ENCODE measurements at places on chromosomes 13 and 19. TPM values are rescaled to one million over a fixed set of nuclear protein-coding genes. Genes with fewer than 3 reads are reported as not detected.
A peak's percentile ranks its signal among the peaks of the same experiment; 100 is the strongest.

The ZNF430 gene
- 8.2 TPM for total RNA-seq

DNA sequence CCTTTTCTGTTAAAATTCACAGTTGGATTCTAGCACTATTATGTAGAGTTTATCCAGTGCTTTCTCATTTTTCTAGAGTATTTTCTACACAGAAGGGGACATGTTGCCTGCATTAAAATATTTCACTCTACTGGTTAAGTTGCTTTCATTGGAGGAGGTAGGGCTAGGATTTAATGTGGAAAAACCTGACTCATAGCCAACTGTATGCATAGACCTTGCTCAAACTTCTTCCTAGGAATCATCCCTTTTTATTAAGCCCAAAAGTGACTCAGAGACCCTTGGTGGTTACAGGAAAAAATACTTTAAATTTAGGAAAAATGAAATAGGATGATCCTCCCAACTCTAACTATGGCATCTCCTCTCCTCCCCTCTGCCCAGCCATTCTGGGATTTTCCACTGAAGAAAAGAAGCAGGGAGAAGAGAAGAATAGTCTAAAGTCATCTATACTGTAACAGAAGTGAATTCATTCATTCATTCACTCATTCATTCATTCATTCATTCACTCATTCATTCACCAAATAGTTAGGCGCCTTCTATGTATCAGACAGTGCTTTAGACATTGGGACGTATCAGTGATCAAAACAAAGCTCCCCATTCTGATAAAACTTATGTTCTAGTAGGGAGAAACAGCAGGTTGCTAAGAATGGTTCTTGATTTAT is 109.0 kb upstream of the HTR2A start:
- H3K27ac ChIP-seq, result no peak overlapping the region
- H3K4me3 ChIP-seq, result no peak overlapping the region
- H3K4me1 ChIP-seq, result no peaks in the 10 kb centered on the region
- no peak for DNase-seq
- H3K27me3 ChIP-seq, result no peaks in the 10 kb centered on the region

DNA sequence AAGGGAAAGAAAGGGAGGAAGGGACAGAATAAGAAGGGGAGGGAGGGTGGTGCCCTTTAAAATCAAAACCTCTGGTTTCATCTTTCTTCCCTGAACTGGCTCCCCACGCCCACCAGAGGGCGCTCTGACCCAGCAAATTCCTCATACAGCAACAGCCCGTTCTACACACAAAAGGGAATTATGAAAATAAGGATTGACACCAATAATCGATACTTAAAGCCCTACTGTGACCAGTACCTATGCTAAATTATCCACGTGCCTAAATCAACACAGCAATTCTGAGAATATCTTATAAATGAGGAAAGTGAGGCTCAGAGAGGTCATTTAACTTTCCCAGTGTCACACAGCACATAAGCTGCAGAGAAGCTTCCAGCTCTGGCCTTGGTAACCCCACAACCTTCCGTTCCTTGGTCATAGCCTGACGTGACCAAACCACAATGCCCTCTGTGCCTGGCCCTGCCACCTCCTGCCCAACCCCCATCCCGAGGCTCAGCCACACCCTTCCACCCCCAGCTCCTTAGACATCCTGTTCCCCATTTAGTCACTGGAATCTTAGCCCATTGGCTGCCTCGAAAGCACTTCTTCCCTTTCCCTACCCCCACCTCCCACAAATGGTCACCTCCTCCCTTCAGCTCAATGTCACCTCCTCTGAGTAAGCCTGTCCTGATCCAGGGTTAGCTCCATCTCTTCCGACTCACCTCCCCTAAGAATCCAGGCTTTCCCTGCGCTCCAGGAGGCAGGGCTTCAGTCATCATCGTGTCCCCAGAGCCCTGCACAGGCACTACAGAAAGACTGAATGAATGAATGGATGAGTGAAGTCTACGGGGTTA is 34.2 kb upstream of the PNMA8B start:
- no peak overlapping the region for H3K27ac ChIP-seq
- peak; percentile 74 for DNase-seq
- no peaks in the 10 kb centered on the region for H3K27me3 ChIP-seq
- no peaks in the 10 kb centered on the region for H3K36me3 ChIP-seq
- no peak overlapping the region for H3K4me3 ChIP-seq
- H3K4me1 ChIP-seq, result peaks cover 2% of the 10 kb centered on the region

DNA sequence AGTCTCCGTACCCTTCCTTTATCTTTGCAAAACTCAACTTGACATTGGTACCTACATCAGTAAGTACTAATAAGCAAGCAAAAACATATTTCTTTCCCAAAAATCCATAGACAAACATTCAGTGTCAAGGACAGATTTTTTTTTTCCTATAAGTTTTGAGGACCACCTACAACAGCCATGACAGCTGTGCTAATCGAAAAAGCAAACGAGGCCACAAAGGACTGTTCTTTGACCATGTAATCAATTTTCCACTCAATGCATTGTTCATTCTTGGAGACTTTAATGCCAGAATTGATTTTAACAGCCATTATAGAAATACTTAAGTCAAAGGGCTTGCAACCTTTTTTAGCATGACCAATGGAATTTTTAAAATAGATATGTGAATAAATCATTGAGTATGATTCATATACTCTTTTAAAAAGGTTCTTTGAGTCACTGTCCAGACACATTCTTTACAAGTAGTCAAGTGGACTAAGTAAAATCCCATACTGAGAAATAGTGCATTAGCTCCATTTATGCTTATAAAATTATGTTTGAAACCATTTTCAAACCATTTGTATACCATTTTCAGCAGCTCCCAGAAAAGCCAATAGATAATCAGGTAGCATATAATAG is 323.9 kb downstream of the MZT1 start:
- H3K4me3 ChIP-seq, result no peak overlapping the region
- no peaks in the 10 kb centered on the region for H3K27me3 ChIP-seq
- H3K4me1 ChIP-seq, result no peaks in the 10 kb centered on the region
- H3K36me3 ChIP-seq, result no peaks in the 10 kb centered on the region

The PRMT1 gene
- 228 TPM for total RNA-seq

DNA sequence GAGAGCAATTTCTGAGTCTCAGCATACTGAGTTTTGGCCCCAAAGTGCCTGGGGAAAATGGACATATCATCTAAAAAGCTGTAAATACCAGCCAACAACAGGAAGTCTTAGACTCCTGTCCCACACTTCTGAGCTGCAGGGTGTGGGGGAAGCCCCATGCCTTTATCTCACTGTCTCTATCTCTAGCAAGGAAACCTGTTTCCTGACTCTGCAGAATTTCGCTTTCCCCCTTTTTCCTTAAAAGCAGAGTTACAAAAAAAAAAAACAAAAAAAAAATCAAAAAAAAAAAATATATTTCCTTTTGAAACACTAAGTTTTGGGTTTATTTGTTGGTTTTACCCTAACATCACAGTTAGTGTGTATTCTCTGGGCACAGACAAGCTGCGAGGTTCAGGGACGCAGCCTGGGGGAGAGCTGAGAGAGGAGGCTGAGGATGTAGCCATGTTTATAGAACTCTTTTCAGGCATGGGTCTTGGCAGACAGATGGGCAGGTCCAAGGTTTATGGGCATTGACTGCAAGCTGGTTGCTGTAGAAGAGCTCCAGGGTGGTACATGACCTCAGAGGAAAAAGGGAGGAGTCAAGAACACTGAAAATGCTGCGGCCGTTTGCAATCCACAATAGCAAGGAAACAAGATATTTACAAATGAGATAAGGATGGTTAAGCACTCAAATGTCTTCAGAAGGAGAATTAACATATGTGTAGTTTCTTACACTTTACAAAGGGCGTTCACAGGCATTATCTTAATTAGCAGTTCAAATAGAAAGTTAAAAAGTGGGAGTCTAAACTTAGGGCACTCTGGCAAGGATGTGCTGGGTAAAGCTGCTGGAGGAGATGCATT is 4.9 kb downstream of the MBNL2 start:
- no peak for DNase-seq
- H3K27me3 ChIP-seq, result no peaks in the 10 kb centered on the region
- peaks cover 7% of the 10 kb centered on the region for H3K36me3 ChIP-seq
- H3K4me3 ChIP-seq, result no peak overlapping the region
- peaks cover 21% of the 10 kb centered on the region for H3K4me1 ChIP-seq

Data from muscle of leg (tissue), 16 donors.